ENCODE measurements at places on chromosomes 12 and 14. TPM values are rescaled to one million over a fixed set of nuclear protein-coding genes. Genes with fewer than 3 reads are reported as not detected.

- H3K27me3 ChIP-seq = no peaks in the 10 kb centered on the region
- no peak for DNase-seq
- H3K4me3 ChIP-seq = no peak overlapping the region
- H3K27ac ChIP-seq = no peak overlapping the region
- H3K4me1 ChIP-seq = no peaks in the 10 kb centered on the region
Measured at GRCh38 chr12:120453977-120454376, 7.7 kb downstream of the GATC start.

DNA sequence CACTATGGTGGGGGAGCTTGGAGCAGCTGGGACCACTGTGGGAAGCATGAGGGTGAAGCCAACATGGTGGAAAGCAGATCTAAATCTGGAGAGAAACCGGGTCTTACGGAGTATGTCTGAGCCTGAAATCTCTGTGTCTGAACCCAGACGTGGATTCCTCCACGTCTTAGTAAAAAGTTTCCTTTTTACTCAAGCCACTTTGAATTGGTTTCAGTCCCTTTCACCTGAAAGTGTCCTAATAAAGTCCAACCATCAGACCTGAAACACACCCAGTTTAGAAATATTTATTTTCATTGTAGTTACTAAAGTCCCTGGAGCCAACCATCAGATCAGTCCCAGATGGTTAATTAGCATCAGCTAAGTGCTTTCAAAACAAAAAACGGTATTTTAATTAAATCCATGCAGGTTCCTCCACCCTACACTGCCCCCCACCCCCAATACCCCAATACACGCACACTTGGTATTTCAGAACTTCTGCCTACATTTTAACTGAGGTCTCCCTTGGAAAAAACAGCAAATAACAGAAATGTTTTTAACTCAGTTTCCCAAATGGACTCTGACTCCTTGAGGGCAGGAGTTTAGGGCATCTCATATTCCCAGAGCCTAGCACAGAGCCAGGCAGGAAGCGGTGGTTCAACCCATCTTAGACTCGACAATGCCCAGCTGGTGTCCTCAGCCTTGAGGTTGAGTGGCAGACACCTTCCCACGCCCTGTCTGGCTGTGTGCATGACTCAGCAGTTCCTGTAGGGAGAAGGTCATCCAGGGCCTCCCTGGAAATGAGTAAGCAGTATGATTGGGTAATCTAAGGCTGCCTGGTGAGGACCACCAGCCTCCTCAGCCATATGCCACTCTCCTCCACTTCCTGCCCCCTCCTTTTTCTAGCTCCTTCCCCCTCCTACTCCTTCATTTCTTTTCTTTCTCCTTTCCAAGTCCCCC is 175.8 kb downstream of the TTC8 start:
- H3K27me3 ChIP-seq = peaks cover 3% of the 10 kb centered on the region
- H3K27ac ChIP-seq = no peak overlapping the region
- no peaks in the 10 kb centered on the region for H3K36me3 ChIP-seq

DNA sequence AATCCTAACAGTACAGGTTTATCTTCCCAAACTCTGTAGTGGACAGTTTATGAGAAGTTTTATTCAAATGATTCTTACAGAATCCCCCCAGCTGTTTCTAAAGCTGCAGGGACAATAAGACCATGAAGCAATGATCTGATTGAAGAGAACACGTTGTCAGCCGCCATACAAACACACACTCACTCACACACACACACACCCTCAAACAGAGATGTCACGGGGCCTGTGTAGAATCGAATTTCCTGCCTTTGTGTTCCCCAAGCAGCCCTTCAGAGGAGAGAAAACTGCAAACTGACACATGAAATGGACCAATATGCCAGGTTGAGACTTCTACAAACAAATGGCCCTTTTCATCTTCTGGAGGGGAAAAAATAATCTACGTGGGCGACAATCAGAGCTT is 80.5 kb upstream of the TBX3 start:
- H3K27ac ChIP-seq = no peak overlapping the region
- no peaks in the 10 kb centered on the region for H3K36me3 ChIP-seq
- no peak overlapping the region for H3K4me3 ChIP-seq
- no peaks in the 10 kb centered on the region for H3K27me3 ChIP-seq

DNA sequence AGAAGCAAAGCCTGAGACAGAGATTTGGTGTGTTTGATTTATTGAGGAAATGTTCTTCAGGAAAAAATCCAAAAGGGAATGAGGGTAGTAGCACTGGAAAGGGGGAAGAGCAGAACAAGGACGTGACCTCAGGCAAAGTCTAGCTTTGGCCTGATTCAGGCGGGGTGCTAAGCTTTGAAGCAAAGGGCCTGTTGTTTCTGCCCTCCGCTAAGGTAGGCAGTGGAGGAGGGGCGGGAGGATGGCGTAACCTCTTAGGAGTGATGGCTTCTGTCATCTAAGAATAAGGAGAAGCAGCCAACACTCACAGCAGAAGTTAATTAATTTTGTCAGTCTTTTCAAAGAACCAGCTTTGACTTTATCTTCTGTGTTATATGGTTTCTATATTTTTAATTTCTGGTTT is 20.4 kb downstream of the ABHD12B start:
- DNase-seq = no peak
- H3K4me3 ChIP-seq = no peak overlapping the region
- no peaks in the 10 kb centered on the region for H3K36me3 ChIP-seq
- no peaks in the 10 kb centered on the region for H3K27me3 ChIP-seq

Gene HOMEZ
- 8.7 TPM for total RNA-seq

Gene HOXC6
- 0.40 TPM for total RNA-seq

Gene SLCO1B1
- not detected for total RNA-seq

Gene NEUROD4
- total RNA-seq = not detected

Gene CD4
- total RNA-seq = 177 TPM
